Neural progenitor cell (in vitro differentiated cells): ENCODE measurements at places on chromosomes 4 and X. TPM values are rescaled to one million over a fixed set of nuclear protein-coding genes. Genes with fewer than 3 reads are reported as not detected.

The ITM2A gene
- 1.8 and 2.2 TPM in 2 replicates for total RNA-seq

The GPR119 gene
- total RNA-seq: not detected in 2 replicates

The FGB gene
- total RNA-seq: 0.56 TPM in 1 of 2 replicates, not detected in the other

GRCh38 chr4:106565727-106566126 lies 197.1 kb upstream of the GIMD1 start:
- no peaks in the 10 kb centered on the region for H3K36me3 ChIP-seq
- DNase-seq: no peak
- H3K4me1 ChIP-seq: no peaks in the 10 kb centered on the region
- no peak overlapping the region for H3K4me3 ChIP-seq

GRCh38 chrX:155577682-155578081 lies 35.1 kb downstream of the TMLHE start:
- H3K27me3 ChIP-seq: no peaks in the 10 kb centered on the region
- H3K4me3 ChIP-seq: no peak overlapping the region
- H3K36me3 ChIP-seq: no peaks in the 10 kb centered on the region
- no peak overlapping the region for H3K27ac ChIP-seq

- DNase-seq: no peak
- no peaks in the 10 kb centered on the region for H3K27me3 ChIP-seq
- H3K4me1 ChIP-seq: no peaks in the 10 kb centered on the region
- no peak overlapping the region for H3K27ac ChIP-seq
- H3K36me3 ChIP-seq: no peaks in the 10 kb centered on the region
Observed at GRCh38 chr4:113801882-113802281, 40.3 kb upstream of the CAMK2D start.

DNA sequence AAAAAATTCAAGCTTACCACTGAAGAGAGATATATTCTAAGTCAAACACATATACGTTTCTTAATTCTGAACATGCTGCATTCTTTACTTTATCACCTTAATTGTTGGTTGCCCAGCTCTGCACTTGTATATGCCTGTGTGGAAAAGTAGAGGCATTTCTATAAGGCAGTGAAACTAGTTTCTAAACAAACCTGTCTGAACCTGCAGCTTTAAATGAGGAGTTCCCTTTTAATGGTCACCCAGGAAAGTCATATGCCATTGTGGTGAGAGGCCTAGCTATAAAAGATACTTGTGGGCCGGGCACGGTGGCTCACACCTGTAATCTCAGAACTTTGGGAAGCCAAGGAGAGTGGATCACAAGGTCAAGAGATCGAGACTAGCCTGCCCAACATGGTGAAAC lies 147.4 kb upstream of the RXFP1 start:
- no peak overlapping the region for H3K27ac ChIP-seq
- H3K4me1 ChIP-seq: no peaks in the 10 kb centered on the region
- H3K36me3 ChIP-seq: no peaks in the 10 kb centered on the region
- no peaks in the 10 kb centered on the region for H3K27me3 ChIP-seq
- DNase-seq: no peak
- no peak overlapping the region for H3K4me3 ChIP-seq
